SW 1271 (cell line): ENCODE measurements at places on chromosomes 6 and 20.

GRCh38 chr20:45340236-45340847, 7.9 kb downstream of the SDC4 start:
- DNase-seq = no peak

- DNase-seq = peak; percentile 77
These were observed 50.7 kb upstream of the CD83 start for GRCh38 chr6:14066782-14067406.

DNA sequence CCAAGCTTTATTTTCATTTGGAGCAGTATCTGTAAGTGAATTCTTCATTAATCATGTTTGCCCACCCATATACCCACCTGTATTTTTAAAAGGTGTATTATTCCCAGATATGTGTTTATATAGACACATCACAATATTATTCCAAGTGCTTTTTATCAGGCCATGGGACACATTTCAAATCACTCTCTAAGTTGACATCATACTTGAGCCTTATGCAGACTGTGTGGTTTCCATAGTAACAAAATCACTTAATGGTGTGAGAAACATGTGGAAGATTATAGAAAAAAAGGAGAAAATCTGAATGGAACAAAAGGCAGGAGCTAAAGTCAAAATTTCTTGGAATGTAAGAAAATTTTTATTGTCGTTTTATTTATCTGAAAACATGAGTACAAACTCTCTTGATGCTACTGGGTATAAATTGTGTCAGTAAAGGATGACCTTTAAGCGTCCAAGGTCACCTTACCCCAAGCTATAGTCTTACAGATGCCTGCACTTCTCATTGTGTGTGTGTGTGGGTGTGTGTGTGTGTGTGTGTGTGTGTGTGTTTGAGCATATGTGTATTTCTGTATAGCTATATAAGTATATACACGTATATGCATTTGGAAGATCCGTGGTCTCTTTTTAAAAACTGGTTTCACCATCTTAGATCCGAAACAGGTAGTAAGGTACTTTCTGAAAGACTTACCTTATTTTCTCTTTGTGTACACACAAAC, 79.8 kb upstream of the CCN6 start:
- no peak for DNase-seq

GRCh38 chr6:146957181-146958093, 246.8 kb upstream of the STXBP5 start:
- DNase-seq = no peak

GRCh38 chr6:151494235-151494935, 568 bp downstream of the CCDC170 start:
- DNase-seq = no peak
